Bronchial smooth muscle cell (primary cell): ENCODE measurements at places on chromosomes 16 and 17. TPM values are rescaled to one million over a fixed set of nuclear protein-coding genes. Genes with fewer than 3 reads are reported as not detected.

NXPH3 gene
- under 0.01 and 0.17 TPM in 2 replicates for total RNA-seq

KRT39 gene
- total RNA-seq = 0.16 and 0.17 TPM in 2 replicates

HSPB9 gene
- not detected in 2 replicates for total RNA-seq

COASY gene
- total RNA-seq = 6.4 and 7.7 TPM in 2 replicates

KRT37 gene
- not detected in 2 replicates for total RNA-seq

EPX gene
- not detected in 2 replicates for total RNA-seq

RFNG gene
- 24.6 and 26.8 TPM in 2 replicates for total RNA-seq

CEP112 gene
- total RNA-seq = 4.3 and 5.2 TPM in 2 replicates

TBC1D26 gene
- under 0.01 and 0.09 TPM in 2 replicates for total RNA-seq

PITPNM3 gene
- total RNA-seq = 0.26 and 0.63 TPM in 2 replicates

LPCAT2 gene
- 15.8 and 26.6 TPM in 2 replicates for total RNA-seq

CRYM gene
- total RNA-seq = 1.3 and 3.3 TPM in 2 replicates

NPTX1 gene
- 37.2 and 118 TPM in 2 replicates for total RNA-seq

FOXF1 gene
- 7.1 TPM in 2 replicates for total RNA-seq

LITAFD gene
- not detected in 2 replicates for total RNA-seq

NPW gene
- total RNA-seq = 0.47 and 0.60 TPM in 2 replicates
